ENCODE measurements at places on chromosomes 3 and 15.

GRCh38 chr3:129119365-129120100 is 2.1 kb downstream of the RAB43 start:
- DNase-seq, result no peak

- no peak for DNase-seq
Observed at GRCh38 chr3:31634476-31634875, 101.8 kb downstream of the STT3B start.

- DNase-seq, result no peak
Observed at GRCh38 chr3:15294929-15295328, 37.5 kb downstream of the SH3BP5 start.

- DNase-seq, result no peak
Observed at GRCh38 chr3:182989566-182989965, 9.2 kb upstream of the DCUN1D1 start.

DNA sequence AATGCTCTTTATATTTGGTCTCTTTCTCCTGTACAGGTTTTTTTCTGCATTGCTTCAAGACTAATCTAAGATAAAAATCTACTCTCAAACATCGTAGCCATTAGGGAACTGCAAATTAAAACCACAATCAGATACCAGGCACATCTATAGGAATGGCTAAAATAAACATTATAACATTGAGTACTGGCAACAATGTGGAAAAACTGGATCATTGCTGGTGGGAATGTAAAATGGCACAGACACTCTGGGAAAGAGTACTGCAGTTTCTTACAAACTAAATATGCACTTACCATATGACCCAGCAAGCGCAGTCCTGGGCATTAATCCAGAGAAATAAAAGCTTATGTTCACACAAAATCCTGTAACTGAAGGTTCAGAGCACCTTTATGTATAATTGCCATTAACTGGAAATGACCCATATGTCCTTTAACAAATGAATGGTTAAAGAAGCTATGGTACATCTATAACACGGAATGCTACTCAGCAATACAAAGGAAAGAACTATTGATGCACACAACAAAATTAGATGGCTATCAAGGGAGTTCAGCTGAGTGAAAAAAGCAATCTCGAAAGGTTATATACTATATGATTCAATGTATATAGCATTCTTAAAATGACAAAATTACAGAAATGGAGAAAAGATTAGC is 6.3 kb downstream of the ABCC5 start:
- DNase-seq, result no peak

DNA sequence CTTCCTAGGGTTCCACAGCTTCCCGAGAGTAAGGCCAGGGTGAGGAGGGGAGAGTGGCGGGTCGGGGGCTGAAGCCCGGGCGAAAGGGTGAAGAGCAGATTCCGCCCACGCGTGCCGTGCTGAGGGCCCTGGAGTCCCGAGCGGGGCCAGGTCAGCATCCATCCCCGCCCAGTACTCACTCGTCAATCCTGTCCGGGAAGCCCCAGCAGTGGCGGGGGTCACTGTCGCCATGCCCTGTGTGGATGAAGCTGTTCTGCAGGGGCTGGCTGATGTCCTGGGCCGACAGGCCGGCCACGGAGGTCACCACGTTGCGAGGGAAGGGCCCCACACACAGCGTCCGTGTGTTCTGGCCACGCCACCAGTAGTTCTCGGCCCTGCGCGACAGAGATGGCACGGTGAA is 36.3 kb downstream of the TNK2 start:
- no peak for DNase-seq

DNA sequence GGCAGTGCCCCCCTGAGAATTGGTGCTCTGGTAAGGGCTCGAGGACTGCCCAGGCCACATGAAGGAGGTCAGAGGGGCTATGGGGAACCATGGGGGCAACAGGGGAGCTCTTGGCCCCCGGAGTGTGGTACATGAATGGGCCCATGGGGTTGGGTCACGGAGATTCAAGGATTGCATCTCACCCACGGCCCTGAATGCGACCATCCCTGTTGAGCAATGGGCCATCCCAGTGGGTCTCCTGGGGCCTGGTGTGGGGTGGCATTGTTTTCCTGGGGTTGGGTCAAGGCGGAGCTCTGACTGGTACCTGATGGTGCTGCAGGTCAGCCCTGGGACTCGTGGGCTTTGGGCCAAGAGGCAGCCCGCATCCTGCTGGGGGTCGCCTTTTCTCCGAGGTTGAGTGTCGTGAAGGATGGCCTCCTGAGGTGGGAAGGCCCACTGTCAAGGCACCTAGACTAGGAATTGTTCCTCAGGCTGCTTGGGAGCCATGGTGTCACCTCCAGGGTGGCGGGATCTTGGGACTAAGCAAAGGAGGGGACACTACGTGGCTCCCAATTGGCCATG is 198.3 kb downstream of the UBE3A start:
- DNase-seq, result no peak

DNA sequence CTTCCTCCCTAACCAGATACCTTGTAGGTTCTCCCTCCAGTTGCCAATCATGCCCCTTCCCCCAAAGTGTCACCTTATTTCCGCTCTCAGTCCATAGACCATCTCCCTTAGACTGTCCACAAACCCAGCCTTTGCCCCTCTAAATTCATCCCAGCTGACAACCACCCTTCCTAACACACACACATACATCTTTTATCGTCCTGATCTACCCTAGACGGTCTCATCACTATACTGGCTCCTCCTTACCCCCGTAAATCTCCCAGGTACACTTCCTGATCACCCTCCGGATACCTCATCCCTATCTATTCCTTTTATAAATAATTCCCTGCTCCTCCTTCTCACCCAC is 828 bp downstream of the THOC7 start:
- DNase-seq, result no peak

DNA sequence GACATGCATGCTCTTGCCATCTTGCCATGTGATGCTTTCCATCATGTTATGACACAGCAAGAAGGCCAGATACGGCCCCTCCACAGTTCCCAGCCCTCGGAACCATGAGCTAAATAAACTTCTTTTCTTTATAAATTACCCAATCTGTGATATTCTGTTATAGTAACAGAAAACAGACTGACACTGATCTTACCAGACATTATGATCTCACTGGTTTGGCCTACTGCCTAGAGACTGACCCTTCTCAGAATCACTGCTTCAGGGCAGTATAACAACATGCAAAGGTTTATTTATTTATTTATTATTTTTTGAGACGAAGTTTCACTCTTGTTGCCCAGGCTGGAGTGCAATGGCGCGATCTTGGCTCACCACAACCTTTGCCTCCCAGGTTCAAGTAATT is 14.0 kb downstream of the ZNF619 start:
- DNase-seq, result no peak

- no peak for DNase-seq
Observed at GRCh38 chr15:29031502-29032228, 145.9 kb downstream of the APBA2 start.

GRCh38 chr3:74463515-74463914 is 150.9 kb downstream of the CNTN3 start:
- DNase-seq, result no peak

- DNase-seq, result no peak
Observed at GRCh38 chr15:36761132-36761847, 181.9 kb downstream of the CDIN1 start.

GRCh38 chr3:126106336-126107202 is 22.6 kb upstream of the SLC41A3 start:
- DNase-seq, result no peak

GRCh38 chr3:189317911-189318310 is 146.1 kb downstream of the TPRG1 start:
- DNase-seq, result no peak

GRCh38 chr3:123336441-123336851 is 112.4 kb downstream of the ADCY5 start:
- DNase-seq, result no peak

GRCh38 chr15:77478051-77478450 is 57.4 kb downstream of the HMG20A start:
- DNase-seq, result no peak

GRCh38 chr15:61742591-61742990 is 317.7 kb downstream of the VPS13C start:
- no peak for DNase-seq

GRCh38 chr15:40064231-40064894 is 25.4 kb upstream of the SRP14 start:
- no peak for DNase-seq

DNA sequence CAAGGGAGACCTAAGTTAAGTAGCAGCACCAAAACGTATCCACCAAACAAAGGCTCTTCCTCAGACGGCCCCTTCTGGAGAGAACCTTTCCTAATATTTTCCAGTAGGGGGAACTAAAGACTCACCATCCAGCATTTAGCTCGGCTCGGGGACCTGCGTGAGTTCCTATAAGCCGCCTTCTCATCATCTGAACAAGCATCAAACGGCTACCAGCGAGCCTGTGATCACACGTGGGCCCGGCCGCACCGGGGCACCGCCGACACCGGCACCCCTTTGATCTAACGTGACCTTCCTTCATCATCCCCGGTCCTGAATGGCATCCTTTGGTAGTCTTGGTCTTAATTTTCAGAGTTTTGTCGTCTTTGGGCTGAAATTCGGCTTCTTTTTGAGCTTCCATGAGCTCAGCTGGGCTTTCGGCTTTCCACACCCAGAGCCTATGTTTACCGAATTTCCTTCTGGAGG is 1.4 kb upstream of the ROBO2 start:
- no peak for DNase-seq

DNA sequence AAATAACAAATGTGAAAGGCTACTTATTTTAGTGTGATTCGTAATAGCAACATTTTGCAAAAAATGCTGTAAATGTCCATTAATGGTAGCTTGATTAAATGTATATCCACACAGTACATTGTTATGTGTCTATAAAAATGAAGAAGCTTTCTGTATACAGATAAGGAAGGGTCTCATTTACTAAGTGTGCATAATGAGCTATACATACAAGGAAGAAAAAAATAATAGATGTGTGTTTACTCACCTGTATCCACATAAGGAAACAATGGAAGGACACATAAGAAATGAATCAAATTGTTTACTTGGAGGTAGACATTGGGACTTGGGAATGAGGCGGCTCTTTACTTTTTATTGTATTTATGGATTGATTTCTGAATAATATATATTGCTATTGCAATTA is 34.9 kb downstream of the MED12L start:
- DNase-seq, result no peak

DNA sequence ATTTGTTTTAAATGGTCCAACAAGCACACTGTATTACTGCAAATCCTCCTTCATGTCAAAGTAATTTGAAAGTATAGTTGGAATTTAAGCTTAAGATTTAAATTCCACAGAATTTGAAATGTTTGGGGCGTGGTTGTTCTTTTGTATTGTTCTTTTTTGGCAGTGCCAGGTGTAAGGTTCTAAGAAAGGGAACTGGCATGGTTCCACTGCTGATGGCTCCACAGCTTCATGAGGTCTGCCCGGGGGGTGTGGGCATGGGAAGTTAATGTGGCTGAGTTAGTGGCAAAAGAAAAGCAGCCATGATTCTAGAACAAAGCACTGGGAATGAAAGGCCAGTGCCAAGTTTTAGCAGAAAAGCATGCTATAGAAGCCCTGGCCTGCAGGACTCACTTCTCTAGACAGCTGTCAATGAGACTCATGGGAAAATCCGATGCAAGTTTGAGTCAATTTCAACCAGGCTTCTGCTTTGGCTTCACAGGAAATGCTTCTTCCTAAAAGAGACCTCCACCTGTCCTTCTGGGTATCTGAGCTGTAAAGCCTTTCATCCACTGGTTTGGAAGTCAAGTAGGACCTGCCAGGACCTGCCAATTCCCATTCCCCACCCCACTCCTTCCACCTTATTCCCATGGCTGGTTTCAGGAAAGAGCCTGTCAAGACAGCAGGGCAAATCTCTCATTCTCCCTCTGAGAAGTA is 18.9 kb downstream of the CDCP1 start:
- DNase-seq, result no peak

DNA sequence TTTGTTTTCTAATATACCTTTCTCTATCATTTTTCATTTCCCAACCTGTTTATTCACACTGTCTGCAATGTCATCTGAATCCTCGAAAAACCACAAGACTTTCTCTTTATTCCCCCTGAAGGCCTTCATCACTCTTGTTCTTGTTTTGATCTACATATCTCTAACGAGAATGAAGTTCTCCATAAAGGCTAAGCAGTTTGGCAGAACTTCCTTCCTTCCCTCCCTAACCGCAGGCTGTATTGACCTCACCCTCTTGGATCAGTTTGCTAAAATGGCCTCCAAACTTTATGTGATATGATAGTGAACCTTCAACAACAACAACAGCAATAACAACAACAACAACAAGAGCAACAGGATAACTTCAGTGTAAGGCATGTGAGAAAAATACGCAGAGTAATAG is 392.8 kb downstream of the TIGIT start:
- no peak for DNase-seq

DNA sequence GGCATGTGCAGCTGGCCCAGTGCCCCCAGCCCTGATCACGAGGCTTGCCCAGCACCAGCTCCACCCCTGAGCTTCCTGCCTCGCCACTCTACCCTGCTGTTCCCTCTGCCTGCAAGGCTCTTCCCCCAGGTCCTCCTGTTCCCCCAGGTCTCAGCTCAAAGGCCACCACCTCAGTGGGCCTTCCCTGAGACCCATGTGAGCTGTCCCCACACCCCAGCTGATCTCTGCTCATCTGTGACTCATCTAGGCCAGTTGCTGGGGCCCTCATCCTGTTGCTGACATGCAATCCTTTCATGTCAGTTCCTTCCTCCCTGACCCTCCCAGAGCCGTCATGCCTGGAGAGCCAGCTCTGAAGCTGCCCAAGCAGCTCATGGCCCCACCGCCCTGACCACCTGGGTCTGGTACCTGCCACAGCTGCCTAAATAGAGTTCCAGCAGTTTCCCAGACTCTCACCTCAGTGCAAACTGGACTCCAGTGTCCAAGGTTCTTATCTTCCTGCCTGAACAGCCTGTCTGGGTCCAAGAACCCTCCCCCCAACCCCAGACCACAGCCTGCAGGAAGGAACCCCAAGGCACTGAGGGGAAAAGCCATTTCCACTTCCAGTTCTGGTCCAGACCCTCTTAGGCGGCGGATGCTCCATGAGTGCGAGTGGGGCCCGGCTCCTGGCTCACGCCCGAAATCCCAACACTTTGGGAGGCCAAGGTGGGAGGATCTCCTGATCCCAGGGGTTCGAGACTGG is 116.6 kb upstream of the IQSEC1 start:
- no peak for DNase-seq

GRCh38 chr15:71678191-71678590 is 132.2 kb upstream of the NR2E3 start:
- DNase-seq, result no peak

GRCh38 chr3:14861031-14861430 is 42.3 kb downstream of the FGD5 start:
- DNase-seq, result no peak

DNA sequence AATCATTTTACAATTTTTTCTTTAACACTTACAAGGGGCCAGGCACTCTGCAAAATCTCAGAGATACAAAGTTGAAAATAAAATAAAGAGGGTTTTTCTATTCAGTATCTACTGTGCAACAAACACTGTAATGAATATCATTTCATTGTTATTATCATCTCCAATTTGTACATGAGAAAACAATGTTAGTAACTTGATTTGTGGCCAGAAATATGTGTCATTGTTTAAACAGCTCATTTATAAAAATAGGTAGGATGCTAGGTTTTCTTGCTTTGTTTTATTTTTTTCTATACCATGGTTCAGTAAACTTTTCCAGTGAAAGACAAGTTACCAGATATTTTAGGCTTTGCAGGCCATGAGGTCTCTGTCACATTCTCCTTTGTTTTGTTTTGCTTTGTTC is 318.1 kb upstream of the UBE2E2 start:
- no peak for DNase-seq

- no peak for DNase-seq
Observed at GRCh38 chr3:30518181-30518864, 88.1 kb upstream of the TGFBR2 start.
